Vagina (tissue), 2 donors: ENCODE measurements at places on chromosomes 16 and 17.

DNA sequence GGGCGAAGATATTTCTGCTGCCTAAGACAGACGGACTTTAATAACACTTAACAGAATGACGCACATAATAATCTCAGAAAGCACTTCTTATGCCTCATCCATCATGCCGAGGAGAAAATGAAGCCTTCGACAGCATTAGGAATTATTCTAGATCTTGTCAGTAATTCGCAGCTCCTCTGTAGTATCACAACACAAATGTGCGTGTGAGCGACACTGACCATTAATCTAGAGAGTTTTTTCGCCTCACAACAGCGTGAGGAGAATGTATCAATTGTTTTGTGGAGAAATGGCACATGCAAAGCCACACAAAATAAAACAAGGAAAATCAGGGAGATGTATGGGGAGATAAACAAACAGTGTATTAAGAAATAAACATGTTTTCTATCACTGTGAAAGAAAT, 410.2 kb upstream of the PSMD7 start:
- no peak for DNase-seq

DNA sequence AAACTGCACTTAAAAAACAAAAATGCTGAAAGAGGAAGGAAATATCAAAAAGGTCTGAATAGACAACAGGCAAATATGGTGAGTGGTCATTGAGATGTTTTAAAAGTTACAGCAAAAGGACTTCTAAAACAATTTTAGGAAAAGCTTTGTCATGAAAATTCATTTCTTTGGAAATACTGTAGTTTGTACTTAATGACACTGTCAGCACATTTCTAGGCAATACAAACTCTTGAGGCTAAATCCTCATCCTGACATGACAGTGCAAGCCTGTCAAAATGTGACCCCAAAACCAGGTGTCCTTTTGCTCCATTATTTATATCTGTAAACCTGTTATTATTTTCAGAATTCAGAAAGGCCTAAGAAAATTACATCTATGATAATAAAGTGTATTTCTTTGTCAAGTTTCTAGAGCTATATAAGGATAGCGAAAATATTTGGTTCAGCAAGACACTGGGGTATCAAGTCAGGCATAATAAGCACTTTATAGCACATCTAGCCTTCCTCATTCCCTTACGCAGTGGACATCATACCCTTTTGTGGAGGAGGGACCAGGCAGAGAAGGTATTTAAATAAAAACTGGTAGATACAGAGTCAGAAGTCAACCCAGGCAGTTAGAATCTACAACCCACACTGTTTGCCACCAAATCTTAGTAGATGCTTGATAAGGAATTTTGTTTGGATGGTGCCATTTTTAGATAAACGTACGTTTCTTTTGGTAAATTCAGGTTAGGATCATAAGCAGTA, 28.4 kb downstream of the SIAH1 start:
- DNase-seq, result no peak

- DNase-seq, result no peak
These were observed 14.1 kb upstream of the CALB2 start for GRCh38 chr16:71344315-71344905.

DNA sequence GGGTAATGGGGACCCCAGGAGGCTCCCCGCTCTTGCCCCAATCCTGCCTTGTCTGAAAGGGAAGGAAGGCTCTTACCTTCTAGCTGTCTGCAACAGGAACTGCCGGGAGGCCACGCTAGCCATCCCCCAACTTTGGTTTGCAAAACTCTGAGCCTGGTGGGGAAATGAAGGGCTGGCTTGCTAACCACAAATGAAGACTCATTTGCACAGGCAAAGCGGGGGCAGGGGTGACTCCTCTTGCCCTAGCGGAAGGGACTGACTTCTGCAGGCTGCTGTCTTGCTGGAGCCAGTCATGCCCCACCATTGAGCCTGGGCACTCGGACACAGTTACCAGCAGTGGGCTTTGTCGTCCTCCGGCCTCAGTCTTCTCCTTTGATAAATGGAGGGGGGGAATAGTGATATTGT, 52.6 kb downstream of the PLCG2 start:
- DNase-seq, result no peak

- DNase-seq, result no peak
These were observed 47.2 kb upstream of the ICAM2 start for GRCh38 chr17:64067657-64068056.
